ENCODE measurements at places on chromosomes 3 and 15.
A peak's percentile ranks its signal among the peaks of the same experiment; 100 is the strongest.

DNA sequence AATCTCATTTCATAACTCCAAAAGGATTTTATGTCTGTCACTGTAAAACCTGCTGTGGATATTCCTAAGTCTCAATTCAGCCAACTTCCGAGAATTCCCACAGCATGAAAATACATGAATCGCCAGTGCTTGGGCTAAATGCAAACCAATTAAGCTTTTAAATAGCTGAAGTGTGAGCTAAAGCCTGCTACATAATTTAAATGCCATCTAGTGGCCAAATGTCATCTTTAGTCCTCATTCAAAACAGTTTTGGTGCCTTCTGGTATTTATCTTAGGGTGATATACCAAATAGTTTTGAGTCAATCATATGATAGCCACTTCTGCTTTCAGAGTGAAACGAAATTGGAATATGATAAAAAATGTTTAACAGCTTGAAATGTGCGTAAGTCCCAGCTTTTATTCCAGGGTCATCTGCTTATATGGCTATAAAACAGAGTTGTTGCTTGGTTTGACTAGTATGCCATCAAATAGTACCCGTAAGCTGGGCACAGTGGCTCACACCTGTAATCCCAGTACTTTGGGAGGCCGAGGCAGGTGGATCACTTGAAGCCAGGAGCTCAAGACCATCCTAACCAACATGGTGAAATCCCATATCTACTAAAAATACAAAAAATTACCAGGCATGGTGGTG, 41.8 kb upstream of the CCNL1 start:
- DNase-seq = peak; percentile 56

DNA sequence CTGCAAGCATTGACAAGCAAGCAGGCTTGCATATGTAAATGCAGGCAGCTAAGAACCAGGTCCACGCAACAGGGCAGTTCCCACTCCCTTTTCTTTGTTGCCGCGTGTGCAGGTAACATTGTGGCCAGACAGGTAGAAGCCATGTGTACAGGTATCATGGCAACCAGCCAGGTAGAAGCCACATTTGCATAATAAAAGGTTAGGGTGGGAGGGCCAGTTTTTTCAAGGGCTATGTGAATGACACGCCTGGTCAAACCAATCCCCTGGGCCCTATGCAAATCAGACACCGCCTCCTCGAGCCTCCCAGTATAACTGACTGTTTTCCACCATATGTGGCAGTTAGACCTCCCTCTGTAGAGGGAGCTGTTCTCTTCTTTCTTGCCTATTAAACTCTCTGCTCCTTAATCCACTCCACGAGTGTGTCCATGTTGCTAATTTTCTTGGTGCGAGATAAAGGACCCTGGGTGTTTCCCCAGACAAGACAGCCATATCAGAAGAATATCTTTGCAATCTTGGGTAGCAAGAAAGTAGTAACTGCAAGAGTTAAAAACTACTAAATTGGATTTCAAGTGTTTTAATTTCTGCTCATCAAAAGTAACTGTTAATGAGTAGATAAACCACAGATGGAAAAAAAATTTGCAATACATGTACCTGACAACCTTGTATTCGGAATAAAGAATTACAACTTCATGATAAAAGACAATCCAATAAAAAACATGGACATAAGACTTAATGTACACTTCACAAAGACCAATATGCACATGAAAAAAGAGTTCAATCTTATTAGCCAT, 21.8 kb downstream of the PCOLCE2 start:
- DNase-seq = peak; percentile 13

DNA sequence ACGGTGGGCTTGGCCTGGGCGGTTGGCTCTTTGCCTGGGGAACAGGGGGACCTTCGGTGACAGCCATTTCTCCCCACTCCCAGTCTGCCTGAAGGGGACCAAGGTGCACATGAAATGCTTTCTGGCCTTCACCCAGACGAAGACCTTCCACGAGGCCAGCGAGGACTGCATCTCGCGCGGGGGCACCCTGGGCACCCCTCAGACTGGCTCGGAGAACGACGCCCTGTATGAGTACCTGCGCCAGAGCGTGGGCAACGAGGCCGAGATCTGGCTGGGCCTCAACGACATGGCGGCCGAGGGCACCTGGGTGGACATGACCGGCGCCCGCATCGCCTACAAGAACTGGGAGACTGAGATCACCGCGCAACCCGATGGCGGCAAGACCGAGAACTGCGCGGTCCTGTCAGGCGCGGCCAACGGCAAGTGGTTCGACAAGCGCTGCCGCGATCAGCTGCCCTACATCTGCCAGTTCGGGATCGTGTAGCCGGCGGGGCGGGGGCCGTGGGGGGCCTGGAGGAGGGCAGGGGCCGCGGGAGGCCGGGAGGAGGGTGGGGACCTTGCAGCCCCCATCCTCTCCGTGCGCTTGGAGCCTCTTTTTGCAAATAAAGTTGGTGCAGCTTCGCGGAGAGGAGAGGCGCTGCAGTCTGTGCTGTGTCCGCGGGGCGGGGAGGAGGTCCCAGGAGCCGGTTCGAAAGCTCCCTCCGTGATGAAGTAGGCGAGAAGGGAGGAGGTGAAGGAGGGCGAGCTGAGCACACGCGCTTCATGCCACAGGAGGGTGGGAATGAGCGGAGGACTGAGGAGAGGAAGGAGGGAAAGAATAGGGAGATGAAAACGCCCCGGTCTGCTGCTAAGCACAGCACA, 9.6 kb downstream of the CLEC3B start:
- DNase-seq = no peak

DNA sequence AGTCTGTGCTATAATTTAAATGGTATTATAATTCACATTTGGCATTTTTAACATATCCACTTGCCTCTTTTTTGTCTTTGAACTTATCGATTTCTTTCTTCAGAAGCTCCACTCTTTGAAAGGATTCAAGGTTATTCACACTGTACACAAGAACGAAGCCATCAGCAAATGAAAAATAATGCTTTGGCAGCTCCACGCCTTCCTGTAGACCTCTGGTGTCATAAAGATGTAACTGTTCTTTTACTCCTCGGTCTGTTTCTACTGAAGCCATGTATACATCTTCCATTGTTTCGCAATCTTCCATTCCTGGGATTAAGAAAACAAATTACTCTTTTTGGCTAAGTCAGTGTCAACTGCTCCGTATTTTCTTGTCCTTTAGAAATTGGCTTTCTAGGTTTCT, 16.0 kb downstream of the NKIRAS1 start:
- DNase-seq = no peak

- DNase-seq = no peak
These were observed 11.7 kb downstream of the BCL2L10 start for GRCh38 chr15:52100807-52101442.

GRCh38 chr3:51703761-51704510, 2.9 kb upstream of the GRM2 start:
- no peak for DNase-seq

- DNase-seq = peak; percentile 54
These were observed 15.9 kb upstream of the LCMT2 start for GRCh38 chr15:43346305-43346704.

DNA sequence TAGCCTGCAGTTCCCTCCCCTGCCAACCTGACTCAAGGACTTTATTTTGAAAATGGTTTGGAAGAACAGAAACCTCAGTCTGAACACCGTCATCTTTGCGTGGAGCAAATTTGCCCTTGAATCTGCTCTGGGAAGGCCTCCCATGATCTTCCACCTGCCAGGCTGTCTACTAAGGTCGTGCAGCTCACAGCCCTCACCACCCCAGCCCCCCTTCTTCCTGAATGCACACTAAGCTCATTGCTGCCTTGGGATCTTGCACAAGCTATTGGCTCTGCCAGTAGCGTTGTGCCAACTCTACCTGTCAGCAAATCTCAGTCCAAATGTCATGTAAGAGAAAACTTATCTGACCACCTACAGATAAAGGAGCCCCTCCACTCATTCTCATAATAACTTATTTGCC, 141.5 kb downstream of the USP13 start:
- DNase-seq = no peak

DNA sequence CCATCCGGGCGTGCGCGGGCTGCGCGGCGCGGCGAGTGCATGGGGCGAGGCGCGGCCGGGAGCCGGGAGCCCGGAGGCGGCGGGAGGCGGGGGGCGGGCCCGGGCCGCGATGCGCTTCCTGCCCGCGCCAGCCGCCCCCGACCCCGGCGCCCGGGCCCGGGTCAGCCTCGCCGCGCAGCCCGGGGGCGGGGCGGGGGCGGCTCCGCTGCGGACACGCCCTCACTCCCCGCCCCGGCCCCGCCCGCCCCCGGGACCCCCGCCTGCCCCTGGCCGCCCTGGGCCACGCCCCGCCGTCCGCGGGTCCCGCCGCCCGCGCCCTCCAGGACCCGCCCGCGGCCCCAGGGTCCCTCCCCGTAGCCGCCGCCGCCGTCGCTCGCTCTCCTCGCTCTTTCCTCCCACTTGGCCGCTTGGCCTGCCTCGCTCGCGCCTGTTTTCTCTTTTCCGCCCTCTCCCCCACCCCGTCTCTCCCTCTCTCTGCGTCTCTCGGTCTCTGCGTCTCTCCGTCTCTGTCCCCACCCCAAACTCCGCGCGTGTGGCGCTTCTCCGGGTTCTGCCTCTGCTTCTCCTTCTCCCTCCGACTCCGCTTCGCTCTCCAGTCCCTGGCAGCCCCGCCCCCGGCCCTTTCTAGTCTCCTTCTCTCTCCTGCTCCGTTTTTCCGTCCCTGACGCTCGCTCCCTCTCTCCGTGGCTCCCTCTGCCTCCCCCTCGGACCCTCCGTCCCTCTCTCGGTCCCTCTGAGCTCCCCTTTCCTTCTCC, at the start of gene PLXND1:
Gene PLXND1 (minus strand): TSS at position 41 of the 755 bp plus-strand sequence. CDS start 37 bp downstream, at position 4.
- peak; percentile 87 for DNase-seq

DNA sequence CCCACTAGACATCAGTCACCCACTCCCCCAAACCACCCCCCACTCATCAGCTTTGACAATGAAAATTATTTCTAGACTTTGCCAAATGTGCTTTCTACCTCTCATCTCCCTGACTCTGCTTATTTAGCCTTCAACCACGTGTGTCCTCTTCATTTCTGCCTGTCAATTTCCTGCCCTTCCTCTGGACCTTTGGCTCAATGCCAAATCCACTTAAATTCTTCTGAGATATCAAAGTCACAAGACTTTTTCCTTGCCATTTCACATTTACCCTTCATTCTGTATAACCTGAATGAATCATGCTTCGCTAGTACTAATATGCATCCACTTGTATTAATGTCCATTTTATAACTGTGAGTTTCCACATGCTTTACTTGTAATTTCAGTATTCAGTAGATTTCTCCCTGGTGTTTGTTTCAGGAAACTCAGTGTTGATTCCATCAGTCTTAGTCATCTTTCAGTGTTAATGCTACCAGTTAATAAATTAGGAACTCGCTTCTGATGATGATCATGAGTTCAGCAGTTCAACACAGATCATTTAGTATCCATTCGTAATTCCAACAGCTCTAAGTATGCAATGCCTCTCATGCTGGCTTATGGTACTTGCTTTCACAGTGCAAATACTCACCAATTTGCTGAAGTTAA, 128.2 kb upstream of the OSTN start:
- no peak for DNase-seq

GRCh38 chr3:143286392-143287010, 166.9 kb downstream of the CHST2 start:
- DNase-seq = no peak

DNA sequence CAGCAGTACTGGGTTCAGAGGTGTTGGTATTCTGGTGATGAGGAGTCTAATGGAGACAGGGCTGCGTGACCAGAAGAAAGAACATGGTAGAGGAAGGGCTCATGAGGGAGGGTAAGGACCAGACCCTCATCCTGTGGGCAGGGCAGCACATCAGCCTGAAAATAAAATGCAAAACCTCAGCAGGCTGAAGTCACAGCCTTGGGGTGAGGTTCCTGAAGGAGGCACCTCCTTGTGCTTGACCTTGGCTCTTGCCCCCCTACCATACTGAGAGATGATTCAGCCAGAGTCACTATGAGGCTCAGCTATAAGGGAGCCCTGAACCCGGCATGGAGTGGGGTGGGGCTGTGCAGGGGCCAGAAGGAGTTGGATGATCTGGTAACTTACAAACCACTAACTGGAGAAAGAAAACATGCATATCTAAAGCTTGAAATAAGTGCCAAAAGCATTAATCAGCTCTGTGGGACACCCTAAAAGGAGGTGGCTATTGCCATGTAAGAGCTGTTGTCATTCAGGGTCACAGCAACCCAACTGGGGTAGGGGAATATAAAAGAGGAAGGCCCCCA, 60.2 kb downstream of the CORO2B start:
- DNase-seq = no peak

DNA sequence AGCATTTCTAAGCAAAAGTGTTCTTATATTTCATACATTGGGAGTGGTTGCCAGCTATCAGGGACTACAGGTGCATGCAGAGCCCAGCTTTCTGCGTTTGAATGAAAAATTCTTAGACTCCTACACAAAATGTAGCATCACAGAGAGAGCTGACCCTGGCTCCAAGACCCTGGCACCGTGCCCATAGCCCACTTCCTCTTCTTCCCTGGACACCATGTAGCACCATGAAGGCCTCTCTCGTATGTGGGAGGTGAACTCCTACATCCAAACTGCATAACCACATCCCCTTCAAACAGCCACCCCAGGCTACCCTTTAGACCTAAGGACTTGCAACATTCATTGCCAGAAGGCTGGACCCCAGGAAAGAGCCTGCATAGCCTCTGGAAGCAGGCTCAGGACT, 35.8 kb upstream of the ATOSA start:
- DNase-seq = peak; percentile 81

DNA sequence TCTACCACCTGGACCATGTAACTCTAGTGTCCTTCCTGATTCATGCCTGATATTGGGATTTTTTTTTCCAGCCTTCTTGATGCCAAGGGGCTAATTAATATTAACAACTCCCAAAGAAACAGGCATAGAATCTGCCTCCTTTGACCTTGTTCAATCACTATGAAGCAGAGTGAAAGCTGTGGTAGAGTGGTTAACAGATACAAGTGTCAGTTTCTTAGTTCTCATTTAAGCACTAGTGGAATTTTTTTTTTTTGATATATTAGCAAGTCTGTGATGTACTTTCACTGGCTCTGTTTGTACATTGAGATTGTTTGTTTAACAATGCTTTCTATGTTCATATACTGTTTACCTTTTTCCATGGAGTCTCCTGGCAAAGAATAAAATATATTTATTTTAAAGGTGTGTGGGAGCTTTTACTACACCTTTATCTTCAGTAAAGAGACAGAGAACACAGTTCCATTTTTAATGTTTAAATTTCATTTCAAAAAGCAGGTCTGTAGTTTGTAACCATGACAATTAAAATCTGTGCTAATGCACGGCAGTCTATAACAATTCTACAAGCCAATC, 67.1 kb downstream of the TOP2B start:
- DNase-seq = no peak

DNA sequence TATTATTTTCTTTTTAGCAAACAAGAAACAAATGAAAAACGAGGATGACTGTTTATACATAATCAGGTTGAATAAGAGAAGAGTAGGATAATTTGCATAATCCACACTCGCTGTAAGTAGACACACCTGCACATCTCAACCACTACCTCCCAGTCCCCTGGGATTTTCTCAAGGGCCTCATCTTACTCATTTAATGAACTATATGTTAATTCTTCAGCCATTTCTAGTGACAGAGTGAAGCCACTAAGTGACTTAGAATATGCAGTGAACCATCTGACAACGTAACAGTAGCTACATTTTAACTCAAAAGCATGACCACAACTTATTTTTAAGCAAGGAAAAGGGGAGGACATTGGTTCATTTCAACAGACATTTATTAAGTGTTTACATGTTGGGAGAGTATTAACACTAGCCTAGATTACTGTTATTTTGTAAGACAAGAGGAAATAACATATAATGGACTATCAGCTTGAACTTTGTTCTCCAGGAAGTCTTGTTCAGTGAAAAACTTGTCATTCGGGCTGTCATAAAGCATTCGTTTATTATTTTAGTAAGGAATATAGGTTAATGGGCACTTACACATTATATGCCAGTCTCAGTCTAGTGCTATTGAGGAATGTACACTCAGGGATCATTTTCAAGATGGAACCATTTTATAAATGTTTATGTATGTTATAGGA, 173.0 kb upstream of the ROBO2 start:
- no peak for DNase-seq

Data from KBM-7 (cell line).